EH (cell line): ENCODE measurements at places on chromosomes 1 and 21.

DNA sequence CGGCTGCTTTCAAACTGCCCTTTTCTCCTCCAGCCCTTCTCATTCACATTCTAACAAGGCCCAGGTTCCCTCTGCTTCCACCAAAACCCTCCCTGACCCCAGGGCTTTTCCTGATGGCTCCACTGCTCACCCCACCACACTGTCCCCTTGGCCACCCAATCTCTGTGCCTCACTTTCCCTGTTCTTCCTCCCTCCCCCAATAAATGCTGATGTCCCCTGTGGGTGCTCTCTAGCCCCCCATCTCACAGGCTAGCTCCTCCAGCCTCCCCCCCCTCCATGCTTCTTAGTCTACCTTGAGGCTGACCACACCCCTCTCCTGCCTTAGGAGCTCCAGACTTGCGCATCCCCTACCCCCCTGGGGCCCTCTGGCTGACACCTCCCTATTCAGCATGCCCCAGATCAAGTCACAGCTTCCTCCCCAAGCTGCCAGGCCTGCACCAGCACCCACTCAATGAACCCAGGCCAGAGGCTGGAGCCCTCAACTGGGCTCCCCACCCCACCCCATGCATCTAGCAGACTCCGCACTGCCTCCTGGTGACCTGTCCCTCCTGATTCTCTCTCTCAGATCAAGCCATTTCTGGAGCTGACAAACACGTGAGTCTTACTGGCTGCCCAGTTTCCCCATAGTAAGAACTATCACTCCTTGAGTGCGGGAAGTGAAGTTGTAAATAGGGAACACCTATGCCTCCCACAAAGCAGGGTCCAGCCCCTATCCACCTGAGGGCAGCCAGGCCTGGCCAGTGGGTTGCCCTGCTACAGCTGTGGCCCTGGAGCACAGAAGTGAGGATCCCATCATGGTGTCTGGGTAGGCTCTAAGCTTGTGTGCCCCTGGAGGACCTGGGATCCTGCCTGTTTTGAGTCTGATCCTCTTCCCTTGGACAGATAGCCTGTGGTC is 117.9 kb downstream of the DMRTB1 start:
- DNase-seq = no peak

DNA sequence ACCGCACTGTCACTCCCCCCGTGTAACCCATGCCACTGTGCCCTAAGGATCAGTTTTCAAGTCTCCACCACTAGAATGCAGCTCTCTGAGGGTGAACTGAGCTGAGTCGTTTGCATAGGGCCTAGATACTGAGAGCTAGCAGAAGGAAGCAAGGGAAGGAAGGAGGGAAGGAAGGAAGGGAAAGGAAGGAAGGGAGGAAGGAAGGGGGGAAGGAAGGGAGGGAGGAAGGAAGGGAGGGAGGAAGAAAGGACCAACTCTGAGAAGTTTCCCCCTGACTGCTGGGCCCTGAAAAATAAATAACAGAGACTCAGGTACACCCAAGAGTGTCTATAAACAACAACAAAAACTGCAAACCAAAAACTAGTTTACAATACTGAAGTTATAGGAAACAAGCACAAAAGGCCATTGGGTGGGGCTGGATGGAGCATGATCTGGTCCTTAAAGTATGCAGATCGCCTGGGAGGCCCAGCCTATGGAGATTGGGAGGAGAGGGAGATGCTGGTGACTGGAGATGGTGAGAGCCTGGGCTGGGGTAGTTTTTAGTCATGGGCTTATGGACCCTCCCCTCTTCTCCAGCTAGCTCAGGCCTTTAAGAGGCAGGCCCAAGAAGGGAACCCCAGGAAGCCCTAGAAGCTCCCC is 1.7 kb upstream of the MRPS15 start:
- peak; percentile 50 for DNase-seq

GRCh38 chr1:159302095-159302494 is at the start of gene FCER1A:
TSS of gene FCER1A (plus strand) at chr1:159302336. CDS start at chr1:159302365, 29 bp downstream.
- no peak for DNase-seq

- DNase-seq = no peak
Observed at GRCh38 chr21:45114072-45114471, 39.7 kb downstream of the ADARB1 start.

- DNase-seq = no peak
Observed at GRCh38 chr1:15362096-15362736, 47.5 kb upstream of the EFHD2 start.

GRCh38 chr1:50822035-50822776 is 137.9 kb downstream of the FAF1 start:
- DNase-seq = peak; percentile 15

- DNase-seq = no peak
Observed at GRCh38 chr1:29322147-29322694, 85.9 kb downstream of the PTPRU start.

DNA sequence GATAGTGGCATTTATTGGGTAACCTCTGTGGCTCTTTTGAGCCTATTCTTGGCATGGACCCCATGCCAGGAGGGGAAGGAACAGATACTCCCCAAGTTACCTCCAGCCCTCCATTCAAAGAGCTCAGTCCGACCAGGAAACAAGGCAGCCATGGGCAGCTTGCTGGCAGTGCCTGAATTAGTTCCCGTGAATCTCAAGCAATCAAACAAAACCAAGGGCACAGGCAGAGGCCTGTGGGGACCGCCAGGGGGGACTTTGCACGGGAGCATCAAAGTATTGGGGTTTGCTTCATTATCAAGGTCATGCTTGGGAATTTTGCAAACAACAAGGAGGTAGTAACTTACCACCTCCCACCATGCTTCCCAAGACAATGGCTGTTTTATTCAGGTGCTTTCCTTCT is 81.2 kb upstream of the IFFO2 start:
- DNase-seq = no peak

DNA sequence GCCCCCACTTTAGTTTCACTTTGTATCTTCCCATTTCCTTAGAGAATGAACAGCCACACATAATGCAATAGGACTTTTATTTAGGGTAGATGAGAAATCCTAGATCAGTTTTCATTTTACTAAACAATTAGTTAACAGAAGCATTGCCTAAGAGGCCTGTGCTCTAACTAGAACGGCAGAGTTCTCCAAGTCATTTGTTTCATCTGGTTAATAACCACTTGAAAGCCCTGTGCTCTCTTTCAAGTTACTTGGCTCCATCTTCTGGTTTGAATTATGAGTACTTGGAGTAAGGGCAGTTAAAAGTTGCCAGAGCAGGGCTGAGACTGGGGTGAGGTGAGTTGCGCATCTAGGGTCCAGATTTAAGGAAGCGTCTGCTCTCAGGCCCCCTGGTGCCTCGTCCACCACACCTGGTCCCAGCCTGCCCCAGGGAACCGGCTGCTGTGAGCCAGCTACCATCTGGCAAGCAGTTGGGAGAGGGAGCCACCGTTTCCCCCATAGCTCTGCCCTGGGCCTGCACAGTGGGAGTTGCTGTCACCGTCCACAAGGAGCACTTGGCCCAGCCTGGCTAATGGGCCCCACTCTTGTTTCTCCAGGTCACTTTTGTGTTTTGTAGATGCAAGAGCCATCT is 18.1 kb upstream of the SLC44A3 start:
- peak; percentile 84 for DNase-seq

DNA sequence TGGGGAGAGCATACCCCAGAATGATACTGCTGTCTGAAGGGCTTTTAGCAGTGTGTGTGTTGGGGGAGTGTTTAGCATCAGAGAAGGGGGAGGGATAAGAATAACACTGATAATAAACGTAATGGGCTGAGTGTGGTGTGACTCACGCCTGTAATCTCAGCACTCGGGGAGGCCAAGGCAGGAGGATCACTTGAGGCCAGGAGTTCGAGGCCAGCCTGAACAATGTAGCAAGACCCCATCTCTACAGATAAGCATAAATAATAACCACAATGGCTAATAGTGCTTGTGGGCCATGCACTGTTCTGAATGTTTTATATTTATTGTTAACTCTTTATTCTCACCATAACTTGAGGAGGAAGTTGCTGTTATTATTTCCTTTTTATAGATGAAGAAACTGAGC is 2.6 kb upstream of the LEFTY2 start:
- DNase-seq = no peak

- peak; percentile 10 for DNase-seq
Observed at GRCh38 chr1:167629681-167630567, at the start of gene RCSD1. TSS of gene RCSD1 (plus strand) at chr1:167630232. CDS start at chr1:167630424, 192 bp downstream.

GRCh38 chr1:33575324-33575879 is 103.0 kb downstream of the ZSCAN20 start:
- no peak for DNase-seq
